ENCODE measurements at places on chromosomes 5 and 9.

- peaks cover 3% of the 10 kb centered on the region for H3K27me3 ChIP-seq
- no peaks in the 10 kb centered on the region for H3K36me3 ChIP-seq
- no peak overlapping the region for H3K27ac ChIP-seq
- DNase-seq, result no peak
- H3K4me1 ChIP-seq, result no peaks in the 10 kb centered on the region
- no peak overlapping the region for H3K4me3 ChIP-seq
These were observed 13.6 kb upstream of the LAMC3 start for GRCh38 chr9:130995086-130996011.

GRCh38 chr9:37801959-37802711 is 1.5 kb downstream of the DCAF10 start:
- H3K27ac ChIP-seq, result peak overlapping the region; percentile 88
- no peak for DNase-seq
- H3K36me3 ChIP-seq, result peaks cover 15% of the 10 kb centered on the region
- H3K4me3 ChIP-seq, result peak overlapping the region; percentile 94

- DNase-seq, result no peak
- no peak overlapping the region for H3K27ac ChIP-seq
- no peaks in the 10 kb centered on the region for H3K36me3 ChIP-seq
- no peak overlapping the region for H3K4me3 ChIP-seq
- no peaks in the 10 kb centered on the region for H3K4me1 ChIP-seq
These were observed 45.7 kb upstream of the GHR start for GRCh38 chr5:42377496-42377895.

DNA sequence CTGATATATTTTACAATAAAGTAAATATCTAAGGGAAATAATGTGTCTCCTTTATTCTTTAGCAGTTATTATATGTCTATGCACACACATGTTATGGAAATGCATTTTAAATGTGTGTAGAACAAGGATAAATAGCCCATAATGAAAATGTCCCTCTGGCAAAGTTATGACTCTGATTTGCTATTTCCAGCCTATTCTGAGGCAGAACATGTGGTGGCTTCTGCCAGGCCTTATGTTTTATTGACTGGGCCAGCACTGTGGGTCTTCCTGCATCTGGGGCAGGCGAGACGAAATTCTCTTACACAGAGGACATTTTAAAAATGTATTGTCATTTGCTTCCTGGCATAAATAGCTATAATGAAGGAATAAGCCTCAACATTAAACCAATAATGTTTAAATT is 52.8 kb downstream of the S1PR3 start:
- H3K27me3 ChIP-seq, result peaks cover 10% of the 10 kb centered on the region
- no peaks in the 10 kb centered on the region for H3K4me1 ChIP-seq
- no peak overlapping the region for H3K4me3 ChIP-seq

DNA sequence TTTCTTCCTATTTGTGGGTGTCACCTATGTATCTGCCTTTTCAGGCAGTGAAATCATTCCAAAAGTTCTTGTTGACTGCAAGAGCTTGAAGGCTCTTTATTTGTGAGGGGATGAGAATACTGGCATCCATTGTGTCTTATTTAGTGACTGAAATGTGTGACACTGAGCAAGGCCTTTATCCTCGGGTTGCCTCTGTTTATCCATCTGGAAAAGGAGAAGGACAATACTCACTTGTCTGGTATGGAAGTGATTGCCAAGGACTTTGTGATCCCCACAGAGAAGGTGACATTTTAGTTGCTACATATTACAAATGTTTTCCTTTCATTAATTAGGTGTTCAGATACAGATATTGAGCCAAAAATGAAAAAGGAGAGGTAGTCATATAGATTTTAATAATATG is 80.2 kb downstream of the ARRDC3 start:
- no peak overlapping the region for H3K4me3 ChIP-seq
- no peaks in the 10 kb centered on the region for H3K4me1 ChIP-seq
- H3K27ac ChIP-seq, result no peak overlapping the region
- no peaks in the 10 kb centered on the region for H3K27me3 ChIP-seq

Data from activated CD4-positive, alpha-beta T cell treated with anti-CD3 and anti-CD28 coated beads, Interleukin-2, amount 10 ng/mL, durations not matched to agents 7 days and 5 days (primary cell).